ENCODE measurements at places on chromosomes 6 and 20.

DNA sequence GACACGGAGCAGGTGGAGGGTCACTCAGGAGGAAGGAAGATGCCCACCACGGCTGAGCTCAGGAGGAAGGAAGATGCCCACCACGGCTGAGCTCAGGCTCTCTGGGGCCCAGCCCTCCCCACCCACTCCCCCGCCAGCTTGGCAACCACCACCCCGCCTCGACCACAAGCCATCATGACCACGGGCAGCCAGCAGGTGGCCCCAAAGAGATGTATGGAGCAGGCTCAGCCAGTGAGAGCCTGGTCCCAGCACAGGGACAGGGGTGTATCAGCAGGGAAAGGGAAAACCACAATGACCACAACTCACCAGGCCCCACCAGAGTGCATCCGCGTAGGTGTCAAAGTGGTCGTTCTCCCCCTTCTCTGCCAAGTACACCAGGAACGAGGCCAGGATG is 30.4 kb downstream of the KCNQ2 start:
- DNase-seq, result peak; percentile 26

- no peak for DNase-seq
These were observed 505.5 kb downstream of the PRIM2 start for GRCh38 chr6:57822896-57823358.

- DNase-seq, result peak; percentile 97
These were observed 14.3 kb upstream of the PIM1 start for GRCh38 chr6:37155394-37156312.

- no peak for DNase-seq
These were observed at the start of gene PHACTR1 for GRCh38 chr6:12716298-12716916. TSS of gene PHACTR1 (plus strand) at chr6:12716767.

GRCh38 chr6:153215242-153215641 is 84.2 kb upstream of the RGS17 start:
- DNase-seq, result no peak

- no peak for DNase-seq
These were observed 270.7 kb upstream of the ADGRB3 start for GRCh38 chr6:68364271-68364805.

GRCh38 chr6:119138906-119139541 is 60.6 kb upstream of the FAM184A start:
- DNase-seq, result no peak

- DNase-seq, result no peak
These were observed 139.5 kb upstream of the AGPAT4 start for GRCh38 chr6:161413355-161413771.

GRCh38 chr6:43883847-43884651 is 114.0 kb downstream of the VEGFA start:
- DNase-seq, result peak; percentile 40

DNA sequence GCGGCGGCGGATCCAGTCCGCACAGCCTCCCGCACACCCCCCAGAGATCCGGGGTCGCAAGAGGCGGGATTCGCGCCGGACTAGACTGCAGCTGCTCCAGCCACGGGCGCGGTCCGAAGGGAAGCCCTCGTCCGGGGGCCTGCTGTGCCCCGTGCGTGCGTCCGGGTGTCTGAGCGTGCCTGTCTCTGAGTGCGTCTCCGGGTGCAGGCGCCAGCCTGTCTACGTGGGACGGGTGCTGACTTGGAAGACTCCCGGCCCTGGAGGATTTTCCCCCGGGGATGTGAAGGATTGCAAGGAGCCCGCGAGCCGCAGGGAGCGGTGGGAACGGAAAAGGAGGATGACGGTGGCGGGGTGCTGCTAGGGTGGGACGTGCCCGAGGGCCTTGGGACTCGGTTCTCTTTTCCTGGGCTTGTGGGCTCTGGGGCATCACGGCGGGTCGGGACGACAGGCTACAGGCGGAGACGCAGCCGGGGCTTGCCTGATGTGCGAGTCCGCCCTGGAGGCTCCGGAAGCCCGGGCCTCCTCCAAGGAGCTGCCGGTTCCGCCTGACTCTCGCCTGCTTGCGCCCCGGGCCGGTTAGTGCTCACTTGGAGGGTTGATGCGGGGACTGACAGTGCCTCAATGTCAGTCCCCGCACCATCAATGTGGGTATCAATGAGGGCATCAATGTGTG is 5.7 kb downstream of the MAFB start:
- DNase-seq, result no peak

- no peak for DNase-seq
These were observed 222.9 kb upstream of the DEFB112 start for GRCh38 chr6:50272611-50273010.

GRCh38 chr6:29750709-29751108 is 27.5 kb downstream of the HLA-F start:
- DNase-seq, result no peak

DNA sequence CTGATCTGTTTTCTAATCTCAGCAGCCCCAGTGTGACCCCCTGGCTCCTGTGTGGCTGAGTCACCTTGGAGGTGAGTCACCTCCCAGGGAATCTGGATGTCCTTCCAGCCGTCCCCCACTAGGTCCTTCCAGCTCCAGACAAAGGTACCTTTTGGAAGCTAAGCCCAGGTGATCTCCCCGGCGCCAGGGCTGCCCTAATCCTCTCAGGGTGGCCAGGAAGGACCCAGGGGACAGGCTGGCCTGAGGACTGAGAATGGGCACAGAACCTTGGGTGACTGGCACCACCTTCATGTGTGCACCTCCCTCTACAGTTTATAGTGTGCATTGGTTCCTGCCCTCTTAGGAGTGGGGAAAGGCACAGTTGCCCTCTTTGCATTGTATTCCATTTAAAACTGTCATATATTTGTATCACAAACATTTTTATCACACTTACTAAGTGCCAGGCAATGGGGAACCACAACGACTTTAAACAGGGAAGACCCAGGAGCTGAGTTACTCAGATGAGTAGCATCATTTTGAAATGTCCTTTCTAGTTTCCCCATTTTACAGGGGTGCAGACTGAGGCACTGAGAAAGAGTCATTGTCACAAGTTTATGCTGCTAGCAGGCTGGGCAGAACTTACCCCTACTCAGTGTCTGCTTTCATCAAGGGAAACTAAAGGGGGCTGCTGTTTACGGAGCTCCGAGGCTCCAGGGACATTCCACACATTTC is 2.6 kb upstream of the BPIFB4 start:
- no peak for DNase-seq

DNA sequence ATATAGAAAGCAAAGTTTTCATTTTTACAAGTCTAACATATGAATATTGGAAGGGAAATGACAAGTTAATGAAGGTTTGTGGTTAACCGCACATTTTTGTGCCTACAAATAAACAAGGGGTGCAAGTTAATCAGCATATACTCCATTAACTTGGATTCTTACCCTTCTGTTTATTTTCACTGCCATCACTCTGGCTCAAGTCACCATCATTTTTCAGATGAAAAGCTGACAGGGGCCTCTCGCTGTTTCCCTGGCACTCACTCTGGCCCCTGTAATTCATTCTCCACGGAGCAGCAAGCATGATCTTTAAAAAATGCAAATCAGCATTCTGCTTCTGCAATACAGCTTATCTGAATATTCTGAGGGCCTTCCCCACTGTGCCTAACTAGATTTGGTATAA is 29.8 kb downstream of the APCDD1L start:
- no peak for DNase-seq

DNA sequence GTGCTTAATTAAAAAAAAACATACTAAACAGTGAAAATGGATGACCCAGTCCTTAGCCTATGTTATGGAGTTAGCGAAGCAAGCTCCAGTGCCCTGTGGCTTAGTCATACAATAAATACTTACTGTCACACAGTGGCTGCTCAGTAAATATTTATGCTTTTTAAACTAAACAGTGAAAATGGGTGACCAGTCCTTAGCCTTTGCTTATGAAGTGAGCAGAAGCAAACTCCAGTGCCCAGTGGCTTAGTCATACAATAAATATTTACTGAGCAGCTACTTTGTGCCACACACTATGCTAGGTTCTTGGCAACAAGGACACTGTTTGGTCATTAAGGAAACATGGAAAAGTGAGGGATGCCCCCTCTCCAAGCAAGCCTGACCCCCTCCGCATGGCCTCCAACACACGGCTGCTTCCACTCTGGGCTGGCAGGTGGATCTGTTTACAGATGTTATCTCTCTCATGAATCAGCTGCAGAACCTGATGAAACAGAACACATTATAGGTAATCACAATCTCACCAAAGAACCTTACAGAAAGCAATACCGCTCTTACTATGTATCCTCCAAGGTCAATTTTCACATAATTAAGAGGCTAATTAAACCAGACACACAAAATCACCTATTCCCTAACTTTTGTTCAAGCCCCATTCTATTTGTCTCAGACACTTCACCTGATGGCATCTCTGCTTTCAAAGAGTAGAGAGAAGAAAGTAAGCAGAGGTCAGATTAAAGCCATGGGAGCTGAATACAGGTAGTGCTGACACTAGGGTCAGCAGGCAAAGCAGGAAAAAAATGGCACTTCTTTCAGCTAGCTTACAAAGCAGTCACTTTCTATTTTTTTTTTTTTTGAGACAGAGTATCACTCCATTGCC is 27.3 kb downstream of the CDK5RAP1 start:
- DNase-seq, result no peak

- DNase-seq, result no peak
These were observed 40.9 kb downstream of the PTPRA start for GRCh38 chr20:2914160-2914559.

DNA sequence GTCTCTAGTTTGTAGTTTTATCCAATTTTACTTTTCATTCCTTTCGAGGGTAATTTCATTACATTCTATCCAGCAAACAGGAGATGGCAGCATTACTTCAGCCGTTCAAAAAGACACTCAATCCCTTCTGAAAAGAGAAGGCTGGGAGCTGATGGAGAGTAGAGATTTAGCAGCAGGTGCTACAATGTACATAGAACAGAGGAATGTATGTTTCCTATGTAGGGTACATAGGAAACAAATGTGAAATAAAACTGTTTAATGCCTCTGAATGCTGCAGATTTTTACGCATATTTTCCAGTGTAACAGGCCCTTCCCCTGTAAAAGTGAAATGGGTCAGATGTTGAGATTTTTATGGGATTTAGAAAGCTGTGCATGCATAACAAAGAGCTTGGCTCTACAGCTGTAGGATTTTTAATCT is 16.0 kb downstream of the RPS12 start:
- no peak for DNase-seq

DNA sequence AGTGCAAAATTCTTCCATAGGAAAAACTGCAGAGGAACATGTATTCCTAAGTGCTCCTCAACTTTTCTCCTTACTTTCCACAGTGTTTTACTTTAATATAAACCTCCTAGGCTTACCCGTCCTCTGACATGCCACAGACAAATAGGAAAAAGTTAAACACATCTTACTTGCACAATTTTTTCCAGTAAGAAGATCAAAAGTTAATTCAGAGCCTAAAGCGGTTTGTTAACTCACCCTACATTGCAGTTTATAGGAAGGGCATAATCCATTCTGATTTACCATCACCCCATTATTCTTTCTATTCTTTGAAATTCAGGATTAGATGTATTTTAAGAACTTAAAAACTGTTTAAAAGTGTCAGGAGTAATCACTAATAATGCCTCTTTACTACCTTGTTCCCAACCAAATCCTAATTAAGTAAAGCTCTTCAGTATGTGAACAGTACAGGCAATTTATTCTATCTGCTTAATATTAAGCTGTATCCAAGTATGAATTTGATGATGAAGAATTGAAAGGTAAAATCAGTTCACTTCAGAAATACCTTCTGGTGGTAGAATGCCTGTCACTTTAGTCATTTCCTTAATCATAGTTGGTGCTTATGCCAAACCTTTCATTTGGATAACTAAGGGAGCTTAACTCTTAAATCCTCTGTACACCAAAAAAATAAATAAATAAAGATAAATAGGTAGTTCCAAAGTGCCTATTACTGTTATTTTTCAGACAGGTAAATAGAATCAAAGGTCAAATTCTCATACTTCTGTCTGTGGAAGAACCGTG is 292.0 kb downstream of the ALDH8A1 start:
- no peak for DNase-seq

GRCh38 chr20:58174708-58175280 is 53.7 kb downstream of the ANKRD60 start:
- DNase-seq, result no peak

GRCh38 chr20:14866841-14867514 is 529.6 kb upstream of the FLRT3 start:
- DNase-seq, result no peak

DNA sequence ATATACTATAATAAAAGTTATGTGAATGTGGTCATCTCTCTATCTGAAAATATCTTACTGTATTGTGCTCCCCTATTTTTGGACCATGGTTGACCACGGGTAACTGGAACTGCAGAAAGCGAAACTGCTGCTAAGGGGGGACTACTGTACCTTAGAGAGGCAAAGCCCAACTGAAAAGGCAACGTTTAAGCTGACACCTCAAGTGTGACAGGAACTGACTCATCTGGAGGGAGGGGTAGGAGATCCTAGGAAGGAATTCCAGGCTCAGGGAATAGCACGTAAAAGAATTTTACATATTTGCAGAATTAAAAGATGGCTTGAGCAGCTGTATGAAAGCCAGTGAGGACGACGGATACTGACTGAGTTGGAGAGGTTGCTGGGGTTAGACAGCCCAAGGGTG is 34.8 kb downstream of the ELOVL2 start:
- no peak for DNase-seq

Measured in GM12878 (cell line).